ENCODE measurements at places on chromosomes 5 and 9.

DNA sequence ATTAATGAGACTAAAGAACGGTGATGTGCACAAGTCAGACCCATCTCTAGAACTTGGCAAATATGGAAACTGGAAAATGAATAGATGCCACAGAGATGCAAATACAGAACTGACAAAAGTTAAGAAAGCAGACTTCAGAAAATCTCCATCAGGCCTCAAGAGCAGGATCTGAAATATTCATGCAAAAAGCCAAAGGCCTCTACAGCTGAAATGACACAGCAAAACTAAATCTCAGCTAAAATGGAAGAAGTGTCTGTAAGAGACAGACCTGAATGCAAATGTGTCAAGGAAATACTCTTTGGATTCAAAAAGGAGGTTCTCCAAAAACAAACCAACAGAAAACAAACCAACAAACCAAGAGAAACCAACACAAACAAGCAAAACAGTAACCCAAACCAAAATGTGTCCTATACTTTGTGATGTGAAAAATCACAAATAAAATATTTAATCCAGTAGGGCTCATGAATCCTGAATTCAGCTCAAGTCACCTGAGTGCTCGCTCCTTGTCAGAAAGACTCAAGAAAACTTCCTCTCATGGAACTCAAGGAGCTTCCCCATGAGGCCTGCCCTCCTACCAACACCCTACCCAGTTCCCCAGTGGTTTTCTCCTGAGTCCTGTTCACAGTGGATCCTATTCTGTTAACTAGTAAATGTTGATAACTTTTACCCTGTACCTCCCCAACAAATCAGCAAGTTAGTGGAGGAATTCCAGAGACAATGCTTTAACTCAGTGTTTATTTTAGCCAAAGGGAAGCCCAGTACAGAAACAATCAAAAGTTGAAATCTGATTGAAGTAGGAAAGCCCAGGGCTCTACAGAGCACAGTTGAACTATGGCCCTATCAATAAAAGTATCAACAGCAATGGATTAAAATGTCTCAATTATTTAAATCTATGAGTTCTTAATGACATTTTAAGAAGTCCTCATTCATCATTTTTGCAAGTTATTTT, 14.6 kb downstream of the MRPS27 start:
- DNase-seq, result no peak

DNA sequence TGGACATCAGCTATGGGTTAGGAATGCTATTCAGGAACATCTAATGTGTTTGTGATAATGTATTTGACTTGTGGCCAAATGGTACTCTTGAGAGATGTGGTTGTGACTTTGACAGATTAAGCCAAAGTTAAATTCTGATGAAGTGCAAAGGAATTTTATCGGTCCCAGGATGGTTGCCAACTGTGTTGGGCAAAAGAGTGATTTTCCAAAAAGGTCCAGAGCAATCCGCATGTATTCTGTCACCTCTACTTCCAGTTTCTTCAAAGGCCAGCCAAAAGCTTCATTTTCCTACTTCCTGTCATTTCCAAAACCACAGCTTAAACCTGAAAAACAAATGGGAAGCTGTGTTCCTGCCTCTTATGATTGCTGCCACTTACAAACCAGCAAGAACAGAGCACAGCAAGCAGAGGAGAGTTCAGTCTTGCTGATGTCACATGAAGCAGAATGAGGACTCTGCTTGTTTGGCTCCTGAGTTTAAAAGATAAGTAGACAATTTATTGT, 59.8 kb downstream of the MARCHF3 start:
- DNase-seq, result no peak

DNA sequence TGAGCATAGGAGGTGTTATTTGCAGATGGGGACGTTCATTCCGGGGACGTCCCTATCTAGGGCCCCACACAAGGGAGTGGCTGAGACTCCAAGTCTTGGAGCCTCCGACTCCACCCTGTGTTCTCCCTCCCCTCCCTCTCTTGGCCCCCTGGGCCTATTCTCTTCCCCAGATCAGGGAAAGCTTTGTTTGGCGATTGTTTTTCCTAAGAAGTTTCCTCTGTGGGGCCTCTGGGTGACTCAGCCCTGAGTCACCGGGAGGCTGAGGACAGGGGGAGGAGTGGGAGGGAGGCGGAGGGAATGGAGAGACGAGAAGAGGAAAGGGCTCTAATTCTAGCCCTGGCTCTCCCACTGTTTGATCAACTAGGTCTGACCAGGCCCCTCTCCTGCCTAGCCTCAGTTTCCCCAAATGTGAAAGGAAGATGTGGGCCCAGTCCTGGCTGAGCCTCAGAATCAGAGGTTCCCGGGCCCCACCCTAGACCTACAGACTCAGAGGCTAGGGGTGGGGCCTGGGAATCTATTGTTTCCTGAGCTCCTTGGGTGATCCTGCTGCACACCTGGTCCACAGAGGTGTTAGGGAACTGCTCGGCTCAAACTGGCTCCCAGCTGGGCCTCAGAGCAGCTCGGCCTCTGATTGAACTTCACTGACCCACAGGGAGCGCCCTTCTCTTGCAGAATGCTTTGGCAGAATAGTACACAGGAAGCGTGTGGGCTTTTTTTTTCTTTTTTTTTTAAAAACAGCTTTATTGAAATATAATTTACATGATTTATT, 19.2 kb downstream of the GSN start:
- no peak for DNase-seq

- DNase-seq, result no peak
These were observed 9.9 kb upstream of the ALDOB start for GRCh38 chr9:101445353-101446029.
